ENCODE measurements at places on chromosomes 2 and 18.

- no peak for DNase-seq
These were observed 228.0 kb downstream of the MYT1L start for GRCh38 chr2:2102866-2103653.

DNA sequence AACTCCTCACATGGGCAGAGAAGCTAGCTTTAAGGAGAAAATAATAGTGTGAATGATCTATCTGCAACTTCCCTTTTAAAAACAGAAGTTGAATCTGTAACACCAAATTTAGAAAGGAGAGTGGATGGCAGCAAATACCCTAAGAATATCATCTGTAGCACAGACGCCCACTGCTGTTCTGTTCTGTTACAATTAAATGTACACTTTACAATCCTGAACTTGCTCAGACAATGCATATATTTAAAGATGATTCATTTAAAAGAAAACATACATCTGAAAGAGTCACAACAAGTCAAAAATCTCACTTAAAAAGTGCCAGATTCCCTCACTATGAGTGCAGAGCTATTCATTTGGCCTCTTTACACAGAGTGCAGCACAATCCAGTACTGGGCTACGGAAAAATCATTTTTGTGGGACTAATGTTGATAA is 8.0 kb upstream of the SERTAD2 start:
- DNase-seq, result no peak

GRCh38 chr2:235216901-235217300 is 265.1 kb downstream of the SH3BP4 start:
- no peak for DNase-seq

- DNase-seq, result no peak
These were observed 46.3 kb downstream of the MYO7B start for GRCh38 chr2:127581516-127582490.

- no peak for DNase-seq
These were observed 55.5 kb upstream of the ANKRD62 start for GRCh38 chr18:12038082-12038638.

GRCh38 chr2:230866756-230867523 is 2.2 kb downstream of the ITM2C start:
- DNase-seq, result peak; percentile 44

GRCh38 chr2:145593991-145594614 is 1074.2 kb upstream of the ZEB2 start:
- no peak for DNase-seq

DNA sequence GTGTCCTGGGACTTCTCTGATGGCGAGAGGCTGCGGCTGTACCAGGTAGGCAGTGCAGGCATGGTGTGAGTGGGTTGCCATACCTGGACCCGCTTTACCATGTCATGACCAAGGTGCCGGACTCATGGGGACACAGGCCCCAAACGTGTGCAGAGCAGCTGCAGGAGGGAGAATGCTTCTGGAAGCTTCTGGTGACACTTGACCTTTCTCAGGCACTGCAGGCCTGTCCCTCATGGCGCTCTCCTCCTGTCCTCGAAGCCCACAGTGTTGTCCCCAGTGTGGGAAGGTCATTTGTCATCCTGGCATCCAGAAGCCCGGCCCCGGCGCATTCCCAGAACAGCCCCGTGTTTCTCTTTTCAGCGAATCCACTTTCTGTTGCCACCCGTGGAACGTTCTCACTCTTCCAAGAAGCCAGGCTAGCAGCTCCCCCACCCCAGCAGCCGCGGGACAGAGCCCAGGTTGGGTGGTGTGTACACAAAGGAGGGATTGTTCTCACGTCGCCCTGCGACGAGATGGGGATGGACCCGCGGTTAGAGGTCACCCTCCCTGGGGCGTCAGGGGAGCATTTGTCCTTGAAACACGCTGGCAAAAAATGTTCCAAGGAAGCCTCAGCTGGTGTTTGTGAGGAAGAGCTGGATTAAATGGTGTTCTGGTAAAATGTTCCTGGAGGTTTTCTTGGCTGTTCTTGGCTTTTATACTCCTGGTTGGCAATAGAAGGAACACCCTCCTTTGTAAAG is 43.7 kb downstream of the SH3BP4 start:
- DNase-seq, result no peak

GRCh38 chr18:33802955-33803354 is 224.9 kb downstream of the ASXL3 start:
- no peak for DNase-seq

DNA sequence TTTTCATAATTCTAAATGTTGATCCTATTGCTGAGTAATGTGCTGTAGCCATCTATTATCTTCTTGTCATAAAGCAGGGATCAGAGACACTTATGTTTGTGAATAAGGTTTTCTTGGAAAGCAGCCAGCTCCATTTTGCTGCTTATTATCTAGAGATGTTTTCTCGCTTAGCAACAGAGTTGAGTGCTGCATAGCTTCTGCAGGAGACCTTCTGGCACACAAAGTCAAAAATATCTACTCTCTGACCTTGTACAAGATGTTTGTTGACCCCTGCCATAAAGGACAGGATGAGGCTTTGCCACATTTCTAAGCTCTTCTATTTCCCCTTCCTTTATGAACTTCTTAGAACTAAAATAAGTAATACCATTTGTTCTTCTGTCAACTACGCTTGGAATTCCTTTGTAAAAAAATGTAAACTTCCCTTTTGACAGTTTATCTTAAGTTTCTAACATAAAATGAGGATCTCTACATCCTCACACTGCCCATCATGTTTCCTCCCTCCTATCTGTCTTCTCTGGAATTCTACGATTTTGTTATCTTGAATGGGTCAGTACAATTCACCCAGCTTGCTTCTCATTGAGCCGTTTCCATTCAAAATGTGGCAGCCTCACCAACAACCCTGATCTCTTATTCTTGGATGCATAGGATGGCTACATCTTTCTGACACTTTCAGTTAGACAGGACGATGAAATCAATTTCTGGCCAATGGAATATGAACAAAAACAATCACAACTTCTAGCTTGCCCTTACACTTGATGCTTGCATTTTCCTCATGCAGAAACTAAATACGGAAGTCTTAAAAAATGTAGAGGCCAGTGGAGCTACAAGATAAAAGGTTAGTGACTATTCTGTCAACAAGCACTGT is 1377.0 kb downstream of the SUCLG1 start:
- no peak for DNase-seq

GRCh38 chr18:12333506-12334290 is 25.7 kb downstream of the TUBB6 start:
- no peak for DNase-seq

DNA sequence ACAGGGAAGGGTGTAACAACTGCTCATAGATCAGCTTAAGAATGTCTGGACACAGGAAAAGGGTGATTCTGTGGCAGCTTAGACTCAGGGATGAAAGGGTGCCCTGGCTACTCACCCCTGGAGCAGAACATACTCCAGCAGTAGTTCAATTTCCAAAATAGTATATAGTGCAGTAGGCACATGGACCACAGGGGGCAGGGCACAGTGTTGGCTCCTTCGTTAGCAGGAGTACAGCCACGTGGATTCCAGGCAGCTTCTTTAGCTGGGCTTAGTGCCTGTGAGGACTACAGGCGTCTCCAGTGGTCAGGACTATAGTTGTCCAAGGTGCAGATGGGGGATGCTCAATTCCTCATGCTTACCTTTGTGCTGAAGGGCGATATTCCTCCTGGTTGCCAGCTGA is 277.5 kb upstream of the DDX18 start:
- no peak for DNase-seq

GRCh38 chr2:19627359-19627758 is 268.9 kb upstream of the OSR1 start:
- DNase-seq, result no peak
